ENCODE measurements at places on chromosomes 5 and 9.
A peak's percentile ranks its signal among the peaks of the same experiment; 100 is the strongest.

DNA sequence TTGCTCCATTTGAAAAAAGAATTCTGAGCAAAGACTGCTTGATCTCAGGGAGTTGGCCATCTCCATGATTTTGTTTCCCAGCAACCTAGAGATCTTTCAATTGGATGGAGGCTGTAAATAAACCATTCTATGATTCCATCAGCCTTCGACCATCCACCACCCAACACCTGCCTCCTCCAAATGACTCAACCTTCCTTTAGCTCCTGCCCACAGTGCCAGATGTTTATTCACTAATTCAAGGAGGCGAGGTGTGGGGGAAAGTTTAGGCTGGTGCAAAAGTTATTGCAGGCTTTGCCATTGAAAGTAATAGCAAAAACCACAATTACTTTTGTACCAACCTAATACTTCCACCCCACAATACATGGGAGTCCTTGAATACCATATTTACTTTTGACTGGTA is 327.5 kb downstream of the CAAP1 start:
- DNase-seq, result no peak

- DNase-seq, result no peak
Measured at GRCh38 chr5:74631081-74631953, 9.2 kb downstream of the ENC1 start.

GRCh38 chr9:80648336-80648735 is 1041.0 kb downstream of the TLE1 start:
- no peak for DNase-seq

DNA sequence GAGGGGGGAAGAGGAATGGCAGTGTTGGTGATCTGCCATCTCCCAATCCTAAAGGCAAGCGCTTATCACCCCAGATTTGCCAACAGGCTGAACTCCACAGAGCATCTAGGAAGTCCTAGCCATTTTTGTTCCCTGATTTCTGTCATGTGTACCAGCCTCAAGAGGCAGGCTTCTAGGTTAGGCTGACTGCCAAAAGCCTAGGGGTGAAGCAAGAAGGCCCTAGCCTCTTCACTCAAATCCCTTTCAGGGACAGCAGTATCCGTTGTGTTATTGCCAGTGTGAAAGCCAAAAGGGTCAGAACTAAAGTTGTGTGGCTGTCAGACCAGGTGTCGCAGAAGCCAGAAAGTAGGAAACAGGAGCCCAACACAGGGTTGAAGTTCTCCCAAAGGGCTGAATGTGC is 14.7 kb downstream of the IGIP start:
- DNase-seq, result peak; percentile 45

- no peak for DNase-seq
Measured at GRCh38 chr5:65037831-65038815, 269.4 kb downstream of the CWC27 start.

GRCh38 chr5:112217843-112218579 is 201.1 kb downstream of the EPB41L4A start:
- no peak for DNase-seq

- DNase-seq, result no peak
Measured at GRCh38 chr9:86714999-86715398, 232.3 kb downstream of the GAS1 start.

Data from gastrocnemius medialis (tissue), 4 donors.